Activated T-helper 1 cell treated with anti-CD3 and anti-CD28 coated beads, Interleukin-2, amount 50 U/mL, for 16 hours (primary cell): ENCODE measurements at places on chromosomes 13 and 19.
A peak's percentile ranks its signal among the peaks of the same experiment; 100 is the strongest.

DNA sequence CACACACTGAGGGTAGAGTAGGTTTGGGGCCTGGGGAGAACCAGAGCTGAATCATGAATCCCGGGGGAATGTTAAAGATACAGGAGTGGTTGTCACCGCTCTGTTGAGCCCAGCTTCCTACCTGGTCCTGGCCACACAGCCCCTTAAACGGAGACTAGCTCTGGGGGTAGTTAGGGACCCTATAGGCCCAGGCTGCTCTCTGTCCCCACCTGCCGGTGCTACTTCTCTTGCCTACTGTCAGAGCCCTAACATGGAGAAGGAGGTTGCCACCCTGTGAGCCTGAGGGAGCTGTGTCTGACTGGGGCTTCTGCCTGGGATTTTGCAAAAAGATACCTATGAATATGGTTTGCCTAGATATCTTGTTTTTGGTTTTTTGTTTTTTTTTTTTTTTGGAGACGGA, 36.6 kb upstream of the ZNF429 start:
- no peak for DNase-seq

DNA sequence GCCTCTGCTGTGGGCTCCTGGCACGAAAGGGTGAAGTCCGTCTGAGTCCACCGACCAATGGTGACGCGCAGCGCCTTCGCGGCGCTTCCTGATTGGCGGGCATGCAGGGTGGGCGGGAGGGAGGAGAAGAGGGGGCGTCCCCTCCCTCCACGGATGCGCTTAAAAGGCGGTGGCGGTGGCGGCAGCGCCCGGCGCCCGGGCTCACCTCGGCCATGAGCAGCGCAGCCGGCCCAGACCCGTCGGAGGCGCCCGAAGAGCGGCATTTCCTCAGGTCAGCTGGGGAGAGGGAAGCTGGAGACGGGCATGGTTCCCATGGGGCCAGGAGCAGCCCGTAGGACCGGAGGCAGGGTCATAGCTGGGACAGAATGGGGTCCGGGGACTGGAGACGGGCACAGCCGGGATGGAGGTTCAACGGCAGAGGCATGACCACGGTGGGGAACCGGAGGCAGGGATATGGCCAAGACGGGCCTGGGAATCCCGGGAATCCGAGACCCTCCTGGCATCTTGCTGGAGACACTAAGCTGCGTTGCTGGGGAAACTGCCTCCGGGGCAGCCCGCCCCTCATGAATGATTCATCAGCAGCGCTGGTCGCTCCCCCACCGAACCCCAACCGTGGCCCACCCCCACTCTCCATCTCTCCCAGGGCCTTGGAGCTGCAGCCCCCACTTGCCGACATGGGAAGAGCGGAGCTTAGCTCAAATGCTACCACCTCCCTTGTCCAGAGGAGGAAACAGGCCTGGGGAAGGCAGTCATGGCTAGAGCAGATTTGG, at the start of gene YJEFN3:
TSS of gene YJEFN3 (plus strand) at position 191 of the 770 bp plus-strand sequence. CDS start at position 213, 22 bp downstream.
- no peak for DNase-seq

DNA sequence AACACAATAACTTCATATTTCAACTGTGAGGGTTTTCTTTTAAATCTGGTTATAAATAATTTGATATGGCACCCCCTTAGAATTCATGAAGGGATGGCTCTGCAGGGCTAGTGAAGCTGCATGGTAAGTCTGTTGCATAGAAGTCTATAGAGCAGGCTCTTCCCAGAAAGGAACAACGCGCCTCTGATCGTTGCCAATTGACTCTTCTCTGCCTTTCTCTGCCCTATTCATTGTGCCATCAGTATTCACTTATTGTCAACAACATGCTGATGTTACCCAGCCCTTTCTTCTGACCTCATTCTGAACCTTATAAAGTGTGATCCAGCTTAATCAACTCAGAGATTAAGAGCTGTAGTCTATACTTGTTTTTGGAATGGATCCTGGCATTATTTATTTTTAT, 16.3 kb upstream of the DCT start:
- no peak for DNase-seq

- no peak for DNase-seq
Observed at GRCh38 chr13:48110931-48111721, 16.2 kb upstream of the MED4 start.

- DNase-seq, result no peak
Observed at GRCh38 chr13:27572234-27572901, 48.0 kb downstream of the LNX2 start.

DNA sequence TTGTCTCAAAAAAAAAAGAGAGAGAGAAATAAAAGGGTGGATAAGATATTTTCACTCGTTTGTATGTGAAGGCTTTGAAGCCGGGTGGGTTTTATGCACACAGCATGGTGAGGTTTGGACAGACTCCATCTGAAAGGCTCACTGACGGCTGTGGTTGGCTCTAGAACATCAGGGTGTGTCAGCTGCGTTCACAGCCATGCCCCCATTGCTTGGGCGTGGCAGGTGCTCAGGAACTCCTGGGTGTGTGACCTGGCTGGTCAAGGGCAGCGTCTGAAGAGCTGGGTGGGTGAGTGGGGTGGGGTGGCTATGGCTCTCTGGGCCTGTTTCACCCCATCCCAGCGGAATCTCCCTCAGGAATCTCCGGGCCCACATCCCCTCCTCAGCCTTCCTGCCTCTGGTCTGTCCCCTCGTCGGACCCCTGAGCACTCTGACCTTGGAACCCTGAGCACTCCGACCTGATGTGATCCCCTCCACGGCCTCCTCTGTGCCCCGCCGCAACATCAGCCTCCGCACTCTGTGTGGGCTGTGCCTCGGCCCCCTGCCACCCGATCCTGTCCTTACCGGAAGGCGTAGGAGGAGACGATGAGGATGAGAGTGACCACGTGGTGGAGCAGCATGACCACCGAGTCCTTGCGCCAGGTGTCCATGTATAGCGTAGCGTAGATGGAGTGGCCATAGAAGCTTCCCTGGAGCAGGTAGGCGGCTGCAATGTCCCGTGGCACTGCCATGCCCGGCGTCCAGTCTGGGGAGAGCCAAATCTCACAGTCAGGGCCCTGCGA, 12.2 kb downstream of the CERS1 start:
- no peak for DNase-seq

GRCh38 chr19:55080968-55081769, 5.5 kb downstream of the EPS8L1 start:
- peak; percentile 75 for DNase-seq
